ENCODE measurements at places on chromosomes 2 and 18.

- no peak for DNase-seq
Observed at GRCh38 chr2:54878182-54878581, 154.7 kb downstream of the EML6 start.

GRCh38 chr2:217978536-217979150 is 24.2 kb downstream of the TNS1 start:
- DNase-seq: no peak

DNA sequence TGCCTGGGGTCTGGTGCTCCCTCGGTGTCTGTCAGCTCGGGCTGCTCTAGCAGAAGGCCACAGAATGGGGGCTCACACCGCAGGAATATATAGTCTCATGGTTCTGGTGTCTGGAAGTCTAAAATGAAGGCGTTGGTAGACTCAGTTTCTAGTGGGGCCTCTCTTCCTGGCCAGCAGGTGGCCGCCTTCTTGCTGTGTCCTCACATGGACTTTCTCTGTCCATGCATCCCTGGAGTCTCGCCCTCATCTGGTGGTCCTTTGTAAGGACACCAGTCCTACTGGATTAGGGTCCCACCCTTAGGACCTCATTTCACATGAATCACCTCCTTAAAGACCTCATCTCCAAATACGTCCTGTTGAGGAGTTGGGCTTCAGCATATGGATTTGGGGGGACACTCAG is 65.7 kb downstream of the RRM2 start:
- no peak for DNase-seq

DNA sequence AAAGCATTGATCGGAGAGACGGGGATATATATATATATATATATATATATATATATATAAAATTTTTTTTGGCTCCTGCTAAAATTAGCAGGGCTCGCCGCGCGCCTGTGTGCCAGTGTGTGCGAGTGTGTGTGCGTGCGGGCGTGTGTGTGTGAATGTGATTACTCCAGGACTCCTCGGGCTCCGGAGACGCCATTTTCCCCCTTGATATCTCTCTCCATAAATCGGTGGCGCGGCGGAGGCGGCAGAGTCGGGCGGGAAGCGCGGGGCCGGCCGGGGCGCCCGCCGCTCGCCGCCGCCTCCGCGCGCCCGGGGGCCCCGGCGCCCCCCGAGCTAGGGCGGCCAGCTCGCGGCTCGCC is 795 bp upstream of the SETBP1 start:
- DNase-seq: peak; percentile 26

- DNase-seq: no peak
Observed at GRCh38 chr18:68555879-68556301, 159.0 kb downstream of the TMX3 start.

- DNase-seq: no peak
Observed at GRCh38 chr2:111157798-111158197, 37.1 kb downstream of the BCL2L11 start.

- DNase-seq: no peak
Observed at GRCh38 chr2:24461685-24462084, 29.4 kb upstream of the NCOA1 start.

DNA sequence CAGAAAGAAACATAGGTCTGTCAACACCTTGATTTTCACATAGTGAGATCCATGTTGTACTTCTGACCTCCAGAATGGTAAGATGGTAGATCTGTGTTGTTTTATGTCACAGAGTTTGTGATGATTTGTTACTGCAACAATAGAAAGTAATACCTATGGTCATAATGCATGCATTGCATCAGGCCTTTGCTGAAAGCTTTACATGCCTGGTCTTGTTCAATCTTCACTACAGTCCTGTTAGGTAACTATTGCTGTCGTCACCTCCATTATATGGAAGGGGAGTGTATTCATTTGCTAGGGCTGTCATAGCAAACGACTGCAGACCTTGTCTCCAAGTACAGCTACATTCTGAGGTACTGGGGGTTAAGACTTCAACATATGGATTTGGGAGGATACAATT is 243.5 kb downstream of the ANAPC1 start:
- no peak for DNase-seq

GRCh38 chr18:51523671-51524070 is 326.2 kb upstream of the MEX3C start:
- no peak for DNase-seq

DNA sequence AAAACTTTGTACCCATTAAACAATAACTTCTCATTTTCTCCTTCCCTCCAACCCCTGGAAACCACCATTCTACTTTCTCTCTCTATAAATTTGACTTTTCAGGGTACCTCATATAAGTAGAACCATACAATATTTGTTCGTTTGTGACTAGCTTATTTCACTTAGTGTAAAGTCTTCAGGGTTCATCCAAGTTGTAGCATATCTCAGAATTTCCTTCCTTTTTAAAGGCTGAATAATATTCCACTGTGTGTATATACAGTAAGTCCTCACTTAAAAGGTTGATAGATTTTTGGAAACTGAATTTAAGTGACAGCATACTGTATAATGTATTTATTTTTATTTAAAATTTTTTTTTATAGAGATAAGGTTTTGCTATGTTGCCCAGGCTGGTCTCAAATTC is 13.9 kb downstream of the CASP10 start:
- no peak for DNase-seq

DNA sequence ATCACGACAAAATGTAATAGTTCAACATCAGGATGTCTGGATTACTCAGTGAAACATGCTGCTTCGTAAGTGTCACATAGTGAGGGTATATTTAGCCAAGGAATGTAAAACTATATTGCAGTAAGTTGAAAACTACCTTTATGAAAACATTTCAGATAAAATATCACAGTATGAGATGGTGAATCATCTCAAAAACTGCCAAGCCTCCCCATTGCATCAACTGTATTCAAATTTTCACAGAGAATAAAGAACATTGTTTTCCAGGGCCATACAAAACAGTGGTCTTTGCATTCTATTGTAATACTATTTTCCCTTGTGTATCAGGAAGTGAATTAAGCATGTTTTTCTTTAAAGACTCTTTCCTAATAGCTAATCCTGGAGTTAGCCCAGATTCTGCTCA is 47.6 kb upstream of the MSTN start:
- no peak for DNase-seq

- peak; percentile 68 for DNase-seq
Observed at GRCh38 chr2:84970210-84970867, 622 bp upstream of the KCMF1 start.

- DNase-seq: no peak
Observed at GRCh38 chr2:170524828-170525565, 190.1 kb upstream of the SP5 start.

- DNase-seq: no peak
Observed at GRCh38 chr2:198499539-198499938, 695.1 kb downstream of the PLCL1 start.

- no peak for DNase-seq
Observed at GRCh38 chr2:185919155-185919554, 180.6 kb downstream of the FSIP2 start.

DNA sequence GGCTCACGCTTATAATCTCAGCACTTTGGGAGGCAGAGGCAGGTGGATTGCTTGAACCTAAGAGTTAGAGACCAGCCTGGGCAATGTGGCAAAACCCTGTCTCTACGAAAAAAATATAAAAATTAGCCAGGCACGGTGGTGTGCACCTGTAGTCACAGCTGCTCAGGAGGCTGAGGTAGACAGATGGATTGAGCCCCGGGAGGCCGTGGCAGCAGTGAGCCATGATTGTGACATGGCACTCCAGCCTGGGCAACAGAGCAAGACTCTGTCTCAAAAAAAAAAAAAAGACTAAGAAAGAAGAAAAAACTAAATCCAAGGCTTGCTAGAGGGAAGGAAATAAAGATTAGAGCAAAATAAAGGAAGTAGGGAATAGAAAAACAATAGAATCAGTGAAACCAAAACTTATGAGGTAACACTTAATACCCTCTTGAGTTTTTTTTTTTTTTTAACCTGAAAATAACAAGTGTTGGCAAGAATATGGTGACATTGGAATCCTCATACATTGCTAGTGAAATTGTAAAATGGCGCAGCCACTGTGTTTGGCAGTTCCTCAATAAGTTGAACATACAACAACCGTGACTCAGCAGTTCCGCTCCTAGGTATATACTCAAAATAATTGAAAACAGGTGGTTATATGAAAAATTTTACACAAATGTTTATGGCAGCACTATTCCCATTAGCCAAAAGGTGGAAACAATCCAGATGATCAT is 85.2 kb downstream of the EML4 start:
- DNase-seq: peak; percentile 47

DNA sequence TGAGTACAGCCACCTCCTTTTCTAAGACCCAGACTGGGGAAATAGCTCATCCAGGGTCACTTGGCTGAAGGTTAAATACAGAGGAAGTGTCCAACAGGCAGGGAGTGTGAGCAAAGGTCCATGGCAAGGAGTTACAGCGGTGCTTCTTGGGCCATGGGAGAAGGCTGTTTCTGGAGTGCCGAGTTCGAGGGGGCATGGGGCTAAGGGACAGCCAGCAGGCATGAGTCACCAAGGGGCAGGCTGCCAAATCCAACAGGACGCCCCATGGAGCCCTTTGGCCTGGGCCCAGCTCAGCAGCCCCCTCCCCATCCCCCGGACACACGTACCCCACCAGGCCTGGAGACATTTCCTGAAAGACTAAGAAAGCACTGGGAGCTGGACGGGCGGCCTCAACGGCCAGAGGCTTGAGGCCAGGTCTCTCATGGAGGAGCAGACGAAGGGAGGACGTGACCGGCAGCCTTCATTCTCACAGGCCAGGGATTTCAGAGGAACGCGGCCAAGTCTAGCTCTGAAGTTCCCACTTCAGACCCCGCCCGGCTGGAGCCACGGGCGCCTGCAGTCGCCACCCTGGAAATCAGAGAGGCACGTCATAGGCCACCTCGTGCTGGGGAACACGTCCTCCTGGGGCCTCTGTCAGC is 160.4 kb downstream of the SMAD7 start:
- DNase-seq: peak; percentile 30

GRCh38 chr2:225040142-225040541 is 2.1 kb downstream of the DOCK10 start:
- DNase-seq: no peak

DNA sequence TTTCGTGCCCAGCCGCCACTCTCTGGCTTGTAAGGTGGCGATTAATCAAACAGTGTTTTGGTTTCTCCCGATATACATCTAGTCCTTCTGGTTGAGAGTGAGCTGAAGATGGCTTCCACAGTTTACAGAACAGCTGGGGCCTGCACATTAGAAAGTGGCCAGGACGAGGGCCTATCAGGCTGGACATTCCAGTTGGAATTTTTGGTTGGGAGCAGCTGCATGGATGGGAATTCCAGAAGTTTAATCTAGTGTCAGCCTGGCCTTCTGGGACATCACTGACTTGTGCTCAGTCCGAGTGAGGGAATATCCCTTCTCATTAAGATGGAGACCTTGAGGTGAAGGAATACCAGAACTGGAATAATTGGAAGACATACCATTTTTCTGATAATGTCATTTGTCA is 118.1 kb upstream of the SIX2 start:
- DNase-seq: no peak

DNA sequence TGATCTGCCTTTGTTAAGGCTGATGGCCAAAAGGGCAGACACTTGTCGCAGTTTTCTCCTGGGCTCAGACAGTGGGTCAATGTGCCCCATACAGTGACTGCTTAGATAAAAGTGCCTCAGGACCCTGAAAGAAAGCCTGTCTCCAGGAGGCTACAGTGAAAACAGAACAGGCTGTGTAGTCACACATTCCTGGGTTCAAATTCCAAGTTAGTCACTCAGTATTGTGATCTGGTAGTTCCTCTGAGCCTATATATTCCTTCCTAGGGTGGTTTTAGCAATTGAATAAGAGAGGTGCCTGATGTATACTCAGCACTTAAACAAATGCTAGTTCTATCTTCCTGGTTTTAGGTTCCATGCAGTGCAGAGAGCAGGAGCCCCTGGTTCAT is 54.4 kb downstream of the RPL37A start:
- no peak for DNase-seq

DNA sequence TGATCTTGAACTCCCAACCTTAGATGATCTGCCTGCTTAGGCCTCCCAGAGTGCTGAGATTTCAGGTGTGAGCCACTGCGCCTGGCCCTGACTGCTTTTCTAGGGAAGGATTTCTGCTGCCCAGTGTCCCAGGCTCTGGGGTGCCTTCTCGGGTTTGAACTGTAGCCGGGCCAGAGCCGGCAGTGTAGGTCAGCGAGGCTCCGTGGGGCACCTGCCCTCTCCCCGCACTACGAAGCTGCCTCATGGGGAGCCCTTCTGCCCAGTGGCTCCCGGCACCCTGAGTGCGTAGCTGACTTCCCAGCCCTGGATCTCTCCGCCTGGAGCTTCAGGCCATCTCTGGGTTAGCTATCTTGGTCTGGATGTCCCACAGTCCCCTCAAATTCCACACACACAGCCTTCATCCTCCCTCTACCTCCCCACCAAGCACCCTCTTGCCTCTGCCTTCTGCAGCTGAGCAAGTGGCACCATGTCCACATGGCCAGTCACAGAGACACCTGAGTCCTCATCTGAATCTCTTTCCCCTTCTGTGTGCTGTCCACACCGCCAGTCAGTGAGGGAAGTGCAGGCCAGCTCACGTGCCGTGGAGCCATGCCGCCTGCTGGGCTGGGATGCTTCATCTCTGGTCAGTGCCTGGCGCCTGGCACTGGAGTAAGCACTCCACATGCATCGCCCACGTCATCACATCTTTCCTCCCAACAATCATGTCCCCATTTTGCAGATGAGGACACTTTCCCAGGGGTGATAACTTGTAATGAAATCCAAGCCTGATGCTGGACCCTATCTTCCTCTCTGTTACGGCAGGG is 69.2 kb downstream of the EDAR start:
- DNase-seq: no peak

DNA sequence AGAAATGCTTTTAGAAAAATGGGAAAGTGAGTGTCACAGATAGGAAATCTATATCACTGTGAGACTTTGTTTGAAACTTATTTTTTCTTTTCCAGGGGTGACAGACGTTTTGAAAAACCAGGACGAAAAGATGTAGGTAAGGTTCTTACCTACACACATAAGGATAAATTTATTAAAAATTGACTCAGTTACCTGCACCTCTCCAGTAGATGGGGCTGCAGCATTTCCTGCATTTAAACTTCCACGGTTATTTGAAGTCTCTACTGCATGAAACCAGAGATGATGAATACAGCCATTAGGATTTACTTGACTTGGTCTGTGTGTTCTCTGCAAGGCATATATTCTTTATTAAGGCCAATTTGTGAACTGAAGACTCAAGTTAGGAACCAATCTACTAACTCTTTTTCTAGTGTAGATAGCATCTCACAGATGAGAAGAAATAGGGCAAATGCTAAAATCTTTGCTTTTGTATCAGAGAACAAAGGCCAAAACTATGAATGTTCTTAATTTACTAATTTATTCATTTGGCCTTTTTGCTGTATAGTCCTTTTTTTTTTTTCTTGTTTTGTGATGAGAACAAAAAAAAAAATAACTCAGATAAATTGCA is 15.0 kb downstream of the KCNJ13 start:
- no peak for DNase-seq

DNA sequence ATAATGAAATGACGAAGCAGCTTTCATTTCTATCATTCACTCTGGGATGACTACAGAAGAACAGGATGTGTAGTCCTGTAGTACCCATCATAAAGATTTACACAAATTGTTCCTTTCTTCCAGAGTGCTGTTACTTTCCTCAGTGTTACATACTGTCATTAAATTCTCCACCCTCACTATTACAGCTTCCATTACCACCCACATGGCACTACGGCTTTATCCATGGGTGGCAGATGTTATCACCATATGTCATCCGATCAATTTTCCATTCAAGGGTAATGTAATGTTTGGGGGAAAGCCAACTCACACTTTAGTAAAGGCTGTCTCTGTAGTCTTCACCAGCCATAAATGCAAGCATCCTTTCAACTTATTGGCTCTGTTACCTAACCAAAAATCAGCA is 7.1 kb upstream of the CSRNP3 start:
- no peak for DNase-seq

- no peak for DNase-seq
Observed at GRCh38 chr2:235603659-235604058, 109.8 kb downstream of the AGAP1 start.

- DNase-seq: no peak
Observed at GRCh38 chr2:168515502-168515901, 59.4 kb downstream of the CERS6 start.

Data from inflammatory macrophage treated with lipopolysaccharide for 4 hours (primary cell).